ENCODE measurements at places on chromosomes 4 and X.

DNA sequence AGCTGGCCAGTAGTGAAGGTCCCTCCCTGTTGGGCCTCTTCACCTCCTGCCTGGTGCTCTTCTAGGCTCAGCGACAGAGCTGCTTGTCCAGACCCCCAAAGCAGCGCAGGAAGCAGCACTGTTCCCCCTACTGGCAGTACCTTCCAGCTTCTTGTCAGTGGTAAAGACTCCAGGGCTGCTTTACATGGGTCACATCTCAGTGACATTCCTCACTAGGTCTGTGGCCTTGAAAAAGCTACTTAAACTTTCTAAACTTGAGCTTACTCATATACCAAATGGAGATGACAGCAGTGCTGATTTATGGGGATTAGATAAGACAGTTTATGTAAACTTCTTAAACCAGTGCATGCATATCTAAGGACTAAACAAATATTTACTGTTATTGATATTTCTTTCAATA, 117.3 kb downstream of the FAT4 start:
- no peak for DNase-seq

GRCh38 chr4:112819729-112820128, 182.8 kb downstream of the LARP7 start:
- DNase-seq: peak; percentile 8

GRCh38 chrX:110045421-110045820, 42.5 kb downstream of the TMEM164 start:
- DNase-seq: no peak

- DNase-seq: no peak
Measured at GRCh38 chr4:52799813-52800212, 48.6 kb upstream of the ERVMER34-1 start.

DNA sequence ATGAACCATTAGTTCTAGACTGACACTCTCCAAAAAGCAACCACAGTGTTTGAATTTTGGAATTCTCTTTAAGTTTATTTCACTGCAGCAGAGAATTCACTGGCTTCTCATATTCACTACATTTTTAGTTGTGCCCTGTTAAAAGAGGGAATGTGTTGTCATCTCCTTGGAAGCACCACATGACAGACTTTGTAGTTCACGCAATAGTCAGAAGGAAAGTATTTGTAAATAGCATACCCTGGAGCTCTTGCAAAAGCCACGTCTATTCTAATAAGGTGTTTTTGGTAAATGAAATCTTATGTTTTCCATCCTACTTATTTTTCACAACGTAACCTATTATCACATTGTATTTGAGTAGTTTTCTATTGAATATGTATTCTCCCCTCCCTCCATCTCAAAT, 25.8 kb downstream of the DOCK11 start:
- no peak for DNase-seq

DNA sequence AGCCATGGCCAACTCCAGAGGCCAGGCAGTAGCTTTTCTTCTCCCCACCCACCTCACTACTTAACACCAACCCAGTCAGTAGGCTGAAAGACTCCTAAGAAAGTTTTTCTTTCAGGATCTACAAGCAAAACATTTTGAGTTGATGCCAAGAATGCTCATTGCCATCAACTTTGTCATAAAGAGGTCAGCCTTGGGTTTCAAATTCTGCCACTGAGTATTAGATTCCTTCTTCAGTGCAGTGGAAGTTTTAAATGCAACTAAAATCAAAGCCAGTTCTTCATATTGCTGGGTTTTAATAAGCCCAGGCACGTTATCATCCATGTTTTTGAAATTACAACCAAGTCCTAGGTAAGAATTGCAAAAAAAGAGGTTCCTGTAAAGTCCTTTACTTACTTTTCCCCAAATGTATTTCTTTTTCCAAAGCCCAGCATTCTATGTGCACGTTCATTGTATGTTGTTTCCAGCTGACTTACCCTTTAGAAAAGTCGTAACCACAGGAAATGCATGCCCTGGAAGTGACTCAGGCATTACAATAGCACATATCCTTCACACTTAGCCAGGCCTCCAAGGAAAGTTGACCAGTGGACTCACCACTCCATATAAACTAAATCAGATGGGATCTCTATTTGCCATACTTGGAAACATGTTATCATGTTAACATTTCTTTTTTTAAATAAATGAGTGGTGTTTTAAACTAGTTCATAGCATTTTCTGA, 229.9 kb downstream of the SOX3 start:
- no peak for DNase-seq

DNA sequence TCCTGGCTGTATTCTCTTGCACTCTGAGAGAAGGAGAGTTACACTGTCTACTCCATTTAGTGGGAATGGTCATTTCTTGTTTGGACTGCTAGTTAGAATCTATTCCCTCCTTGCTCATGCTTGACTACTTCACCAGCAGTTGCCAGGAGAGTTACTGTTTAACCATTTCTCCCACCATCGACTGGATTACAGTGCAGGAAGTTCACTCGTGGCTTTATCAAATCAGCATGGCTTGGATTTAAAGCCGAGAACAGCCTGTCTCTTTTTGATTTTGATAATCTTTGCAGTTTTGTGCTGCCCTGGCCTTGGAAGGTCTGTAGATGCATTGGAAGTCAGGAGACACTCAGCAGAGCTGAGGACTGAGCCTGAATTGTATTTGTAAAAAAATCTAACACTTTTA, 3.2 kb downstream of the GBA3 start:
- no peak for DNase-seq

GRCh38 chr4:138614398-138615142, 372.4 kb upstream of the SLC7A11 start:
- no peak for DNase-seq

- peak; percentile 48 for DNase-seq
Measured at GRCh38 chrX:130975947-130976346, 72.9 kb upstream of the ENOX2 start.

- DNase-seq: no peak
Measured at GRCh38 chr4:113270520-113271319, 221.3 kb downstream of the ANK2 start.

DNA sequence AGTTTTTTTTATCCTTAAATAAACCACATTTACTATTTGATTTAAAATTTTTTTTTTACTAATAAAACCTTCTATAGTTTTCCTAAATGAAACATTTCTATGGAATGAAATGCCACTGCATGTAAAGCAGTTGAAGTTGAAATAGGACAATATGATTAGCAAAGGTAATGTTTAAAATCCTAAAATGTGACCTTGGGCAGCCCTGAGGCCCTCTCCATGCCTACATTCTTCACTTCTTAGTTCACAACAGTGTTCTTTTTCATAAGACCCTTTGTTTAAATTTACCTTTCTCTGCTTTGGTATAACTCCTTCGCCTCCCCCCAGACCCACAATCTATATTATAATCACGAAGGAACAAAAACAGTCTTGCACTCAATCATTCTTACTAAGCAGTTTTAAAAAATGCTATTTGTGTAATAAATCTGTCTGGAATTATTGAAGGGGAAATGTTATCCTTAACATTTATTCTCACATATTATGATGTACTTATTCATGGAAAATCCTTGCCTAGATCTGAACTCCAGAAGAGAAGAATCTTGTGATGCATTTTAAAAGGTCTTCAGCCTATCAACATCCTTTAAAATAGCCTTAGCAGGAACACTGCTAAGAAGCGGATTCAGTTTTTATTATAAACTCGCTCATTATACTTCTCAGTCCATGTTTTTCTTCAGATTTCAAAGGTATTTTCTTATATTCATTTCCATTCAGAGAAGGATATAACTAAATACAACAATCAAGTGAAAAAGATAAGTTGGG, 124.6 kb upstream of the NAP1L5 start:
- no peak for DNase-seq

- DNase-seq: no peak
Measured at GRCh38 chr4:112473985-112474384, 42.0 kb downstream of the NEUROG2 start.

- no peak for DNase-seq
Measured at GRCh38 chrX:97016106-97016505, 132.4 kb downstream of the RPA4 start.

DNA sequence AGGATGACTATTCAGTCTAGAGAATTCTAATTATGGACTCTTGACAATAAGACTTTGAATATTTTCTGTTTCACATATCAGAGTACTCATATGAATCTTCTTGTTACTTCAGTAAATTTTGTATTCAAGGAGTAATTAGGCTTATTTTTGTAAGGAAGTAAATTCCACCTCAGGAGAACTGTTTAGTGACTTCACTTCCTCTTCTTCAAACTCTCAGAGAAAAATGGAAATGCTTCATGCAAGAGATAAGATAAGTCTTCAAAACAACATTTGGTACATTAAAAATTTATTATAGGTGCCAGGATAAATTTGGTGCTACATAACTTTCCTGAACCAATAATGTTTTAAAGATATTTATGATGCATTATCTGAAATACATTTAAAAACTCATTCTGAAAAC, 1421.9 kb downstream of the PCDH7 start:
- no peak for DNase-seq

DNA sequence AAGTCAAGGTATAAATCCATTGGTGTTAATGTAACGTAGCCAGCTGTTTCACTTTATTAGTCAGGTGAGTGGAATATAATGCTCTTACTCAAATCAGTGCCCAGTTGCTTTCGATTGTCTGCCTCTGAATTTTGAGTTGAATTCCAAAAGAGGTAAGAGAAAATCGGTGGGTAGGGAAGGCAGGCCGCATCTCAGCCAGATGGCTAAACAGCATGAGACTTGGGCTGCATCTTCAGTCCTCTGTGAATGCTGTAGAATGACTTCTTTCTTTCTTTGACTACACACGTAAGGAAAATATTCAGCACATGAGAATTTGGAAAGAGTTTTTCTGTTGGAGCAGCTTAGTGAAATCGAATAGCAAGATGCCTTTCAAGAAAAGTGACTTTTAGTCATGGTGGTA, 49.5 kb downstream of the TSPAN7 start:
- no peak for DNase-seq

DNA sequence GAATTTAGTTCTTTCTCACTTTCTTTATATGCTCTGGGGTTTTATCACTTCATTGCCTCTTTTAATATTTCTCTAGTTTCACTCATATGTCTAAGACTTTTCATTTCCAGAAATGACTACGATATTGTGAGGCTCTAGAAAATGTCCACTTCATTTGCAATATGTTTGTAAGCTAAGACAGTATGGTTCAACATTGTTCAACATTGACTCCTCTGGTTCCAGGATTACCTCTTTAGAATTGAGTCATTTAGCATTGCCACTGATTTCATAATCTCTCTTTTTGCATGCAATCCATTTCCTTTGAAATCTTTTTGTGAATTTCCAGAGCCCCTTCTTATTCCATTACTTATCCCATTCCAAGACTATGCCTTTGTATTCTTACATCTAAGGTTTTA, 32.3 kb downstream of the BBS12 start:
- DNase-seq: no peak

DNA sequence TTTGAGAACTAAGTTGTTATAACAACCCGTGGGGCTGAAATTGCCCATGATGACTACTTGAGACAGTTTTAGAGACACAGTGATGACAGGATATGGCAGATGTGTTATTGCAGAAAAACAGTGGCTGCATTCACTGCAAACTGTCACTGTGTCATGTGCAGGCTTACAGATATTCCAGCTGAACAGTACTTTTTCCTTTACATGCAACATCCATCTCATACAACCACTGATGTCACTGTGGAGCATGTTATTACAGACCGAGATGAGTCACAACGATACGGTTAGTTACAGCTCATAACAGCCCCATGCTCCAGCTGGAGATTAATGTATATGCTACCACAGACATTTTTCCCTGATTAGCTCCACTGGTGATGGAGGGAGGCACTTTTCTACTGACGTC, 207.4 kb downstream of the TMA16 start:
- DNase-seq: no peak

GRCh38 chrX:42755815-42756214, 22.1 kb downstream of the PPP1R2C start:
- no peak for DNase-seq

DNA sequence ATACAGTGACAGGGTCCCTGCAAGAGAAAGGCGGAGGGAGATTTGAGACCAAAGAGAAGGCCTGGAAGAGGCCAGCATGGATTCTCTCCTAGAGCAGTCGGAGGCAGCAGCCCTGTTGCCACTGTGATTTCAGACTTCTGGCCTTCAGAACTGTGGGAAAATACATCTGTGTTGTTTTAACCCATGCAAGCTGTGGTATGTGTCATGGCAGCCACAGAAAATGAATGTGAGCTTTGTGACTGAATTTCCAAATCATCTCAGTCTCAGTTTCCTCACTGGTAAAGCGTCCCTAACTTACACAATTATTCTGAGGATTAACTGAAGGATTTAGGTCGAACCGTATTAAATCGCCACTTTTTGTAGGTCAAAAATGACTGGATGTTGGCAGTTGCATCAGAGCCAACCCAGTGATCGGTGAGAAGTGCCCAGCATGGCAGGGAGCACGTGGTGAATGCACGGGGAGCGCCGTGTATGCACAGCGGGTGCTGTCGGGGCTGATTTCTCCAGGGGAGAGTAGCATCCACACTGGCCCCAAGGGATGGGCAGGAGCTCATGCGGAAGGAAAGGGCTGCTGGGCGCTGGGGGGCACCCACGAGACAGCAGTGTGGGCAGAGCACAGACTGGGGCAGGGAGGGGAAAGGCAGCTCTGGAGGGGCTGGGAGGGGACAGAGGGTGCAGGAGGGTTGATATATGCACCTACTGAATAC, 23.8 kb upstream of the NSG1 start:
- no peak for DNase-seq

- DNase-seq: no peak
Measured at GRCh38 chrX:80120335-80120734, 105.8 kb downstream of the TBX22 start.

GRCh38 chrX:155874571-155875244, 6.4 kb upstream of the VAMP7 start:
- peak; percentile 36 for DNase-seq

GRCh38 chr4:149116806-149117205, 674.6 kb upstream of the NR3C2 start:
- DNase-seq: no peak

GRCh38 chr4:165476214-165477098, 97.6 kb downstream of the CPE start:
- DNase-seq: peak; percentile 84

DNA sequence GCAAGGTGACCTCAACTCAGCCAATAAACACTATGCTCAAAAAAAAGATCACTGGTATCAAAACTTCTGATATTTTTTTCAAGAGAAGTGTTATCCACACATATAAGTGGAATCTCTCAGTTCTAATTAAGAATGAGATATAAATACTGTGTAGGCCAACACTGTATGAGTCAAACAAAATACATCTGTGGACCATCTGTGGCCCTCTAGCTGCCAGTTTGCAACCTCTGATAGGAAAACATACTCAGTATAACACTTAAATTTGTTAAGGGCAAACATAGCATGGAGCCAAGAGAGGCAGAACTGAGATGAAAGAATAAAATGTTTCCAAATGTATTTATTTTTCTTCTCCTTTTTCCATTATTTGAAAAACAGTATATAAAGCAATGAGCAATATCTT, 377.3 kb downstream of the ARAP2 start:
- DNase-seq: no peak

All from K562 (cell line).